ENCODE measurements at places on chromosomes 1 and 21.

- no peak for DNase-seq
- peaks cover 58% of the 10 kb centered on the region for H3K27me3 ChIP-seq
- H3K4me3 ChIP-seq: no peak overlapping the region
- H3K4me1 ChIP-seq: peaks cover 3% of the 10 kb centered on the region
- H3K27ac ChIP-seq: no peak overlapping the region
Measured at GRCh38 chr1:156914440-156914856, 6.0 kb upstream of the LRRC71 start.

GRCh38 chr1:92862605-92863004, 30.8 kb downstream of the RPL5 start:
- no peak overlapping the region for H3K4me3 ChIP-seq
- no peaks in the 10 kb centered on the region for H3K27me3 ChIP-seq
- no peak overlapping the region for H3K27ac ChIP-seq
- no peak for DNase-seq
- H3K4me1 ChIP-seq: peaks cover 8% of the 10 kb centered on the region

- peaks cover 42% of the 10 kb centered on the region for H3K4me1 ChIP-seq
- H3K27me3 ChIP-seq: no peaks in the 10 kb centered on the region
- no peak overlapping the region for H3K4me3 ChIP-seq
- H3K27ac ChIP-seq: no peak overlapping the region
Measured at GRCh38 chr1:114745291-114745690, 12.5 kb downstream of the CSDE1 start.

DNA sequence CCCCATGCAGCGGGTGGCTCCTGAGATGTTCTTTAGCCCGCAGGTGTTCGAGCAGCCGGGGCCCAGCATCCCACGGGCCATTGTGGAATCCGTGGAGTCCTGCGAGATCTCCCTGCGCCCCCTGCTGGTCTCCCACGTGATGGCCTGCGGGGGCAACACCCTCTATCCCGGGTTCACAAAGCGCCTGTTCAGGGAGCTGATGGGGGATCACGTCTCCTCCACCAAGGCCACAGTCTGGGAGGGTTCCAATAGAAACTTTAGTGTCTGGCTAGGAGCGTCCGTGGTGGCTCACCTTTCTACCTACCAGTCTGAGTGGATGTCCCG, 71.0 kb downstream of the ACTL8 start:
- H3K27me3 ChIP-seq: peaks cover 82% of the 10 kb centered on the region
- no peak overlapping the region for H3K27ac ChIP-seq
- H3K4me3 ChIP-seq: no peak overlapping the region
- DNase-seq: no peak

GRCh38 chr1:183285746-183286145, 99.7 kb downstream of the LAMC2 start:
- H3K4me1 ChIP-seq: peaks cover 35% of the 10 kb centered on the region
- H3K36me3 ChIP-seq: no peaks in the 10 kb centered on the region

GRCh38 chr1:55249646-55250398, 34.7 kb upstream of the USP24 start:
- H3K27ac ChIP-seq: no peak overlapping the region
- no peaks in the 10 kb centered on the region for H3K27me3 ChIP-seq
- H3K4me1 ChIP-seq: no peaks in the 10 kb centered on the region
- no peak overlapping the region for H3K4me3 ChIP-seq

GRCh38 chr1:244329591-244330317, 122.0 kb downstream of the ADSS2 start:
- no peak overlapping the region for H3K27ac ChIP-seq
- peaks cover 23% of the 10 kb centered on the region for H3K4me1 ChIP-seq
- H3K4me3 ChIP-seq: no peak overlapping the region
- no peaks in the 10 kb centered on the region for H3K27me3 ChIP-seq

Measured in esophagus squamous epithelium (tissue), 5 donors.